ENCODE measurements at places on chromosomes 11 and 22.

GRCh38 chr11:69442807-69443137, 38.7 kb upstream of the LINC01488 start:
- peak; percentile 89 for DNase-seq

DNA sequence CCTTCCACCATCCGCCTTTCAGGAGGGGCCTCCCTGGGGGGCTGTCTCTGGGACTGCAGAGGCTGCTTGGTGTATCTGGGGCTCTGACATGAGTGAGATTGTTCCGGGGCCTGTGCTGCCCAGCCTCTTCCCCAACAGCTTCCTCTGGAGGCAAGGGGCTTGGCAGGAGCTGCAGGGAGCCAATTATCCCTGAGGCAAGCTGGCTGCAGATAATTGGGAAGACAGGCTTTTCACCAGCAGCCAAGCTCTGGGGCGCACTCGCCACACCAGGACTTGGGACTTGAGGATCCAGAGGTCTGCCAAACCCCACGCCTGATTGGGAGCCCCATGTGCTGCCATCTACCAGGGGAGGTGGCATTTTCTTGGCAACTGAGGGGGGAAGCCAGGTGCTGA, 15.6 kb upstream of the RTN4R start:
- DNase-seq = no peak

DNA sequence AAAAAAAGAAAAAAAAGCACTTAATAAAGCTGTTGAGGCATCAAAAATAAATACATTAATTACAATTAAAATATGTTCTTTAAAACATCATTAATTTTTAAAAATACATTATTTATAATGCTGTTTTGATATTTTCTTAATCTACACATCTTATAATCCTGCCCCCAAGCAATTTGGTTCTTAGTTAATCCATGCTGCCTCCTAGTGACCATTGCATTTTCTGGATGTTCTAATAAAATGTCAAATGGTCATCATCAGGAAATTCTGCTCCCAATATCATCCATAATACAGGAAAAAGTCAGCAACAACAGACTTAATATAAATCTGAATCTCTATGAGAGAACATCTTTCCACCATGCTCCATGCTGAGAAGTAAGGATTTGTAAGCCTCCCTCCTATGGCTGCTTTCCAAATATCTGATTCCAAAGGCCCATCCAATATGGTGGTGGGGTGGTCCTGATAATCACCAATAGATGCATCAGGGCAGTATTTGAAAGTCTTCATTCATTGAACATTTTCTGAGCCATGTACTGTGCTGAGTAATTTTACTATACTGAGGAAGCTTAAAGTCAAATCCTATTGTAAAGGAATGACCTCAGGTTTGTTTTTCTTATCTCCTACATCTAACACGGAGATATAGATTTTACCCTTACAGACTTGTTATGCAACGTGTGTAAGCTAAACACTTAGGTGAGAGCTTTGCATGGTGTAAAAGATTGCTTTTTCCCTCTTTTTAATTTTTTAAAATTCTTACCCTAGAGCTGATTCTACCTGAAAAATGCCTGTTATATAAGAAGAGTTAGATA, 124.7 kb upstream of the BMAL1 start:
- DNase-seq = no peak

DNA sequence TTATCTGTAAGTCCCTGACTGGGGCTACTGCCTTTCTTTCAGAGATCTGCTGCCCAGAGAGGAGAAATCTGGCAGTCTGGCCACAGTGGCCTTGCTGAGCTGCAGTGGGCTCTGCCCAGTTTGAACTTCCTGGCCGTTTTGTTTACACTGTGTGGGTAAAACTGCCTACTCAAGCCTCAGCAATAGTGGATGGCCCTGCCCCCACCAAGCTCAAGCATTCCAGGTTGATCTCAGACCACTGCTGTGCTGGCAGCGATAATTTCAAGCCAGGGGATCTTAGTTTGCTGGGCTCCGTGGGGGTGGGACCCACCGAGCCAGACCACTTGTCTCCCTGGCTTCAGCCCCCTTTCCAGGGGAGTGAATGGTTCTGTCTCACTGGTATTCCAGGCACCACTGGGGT, 117.5 kb downstream of the TRPC6 start:
- DNase-seq = no peak

GRCh38 chr11:78323363-78323762, 94.3 kb downstream of the GAB2 start:
- DNase-seq = no peak

GRCh38 chr11:33490842-33491370, 209.7 kb downstream of the C11orf91 start:
- DNase-seq = no peak

GRCh38 chr11:129729823-129730222, 85.8 kb upstream of the TMEM45B start:
- DNase-seq = no peak

GRCh38 chr11:60918939-60919265, 4.9 kb downstream of the TMEM109 start:
- DNase-seq = no peak

- peak; percentile 71 for DNase-seq
Observed at GRCh38 chr11:62444236-62444833, 25.5 kb downstream of the SCGB1A1 start.
